ENCODE measurements at places on chromosomes 11 and 22. TPM values are rescaled to one million over a fixed set of nuclear protein-coding genes. Genes with fewer than 3 reads are reported as not detected.

- no peak overlapping the region for H3K4me3 ChIP-seq
- no peak overlapping the region for H3K27ac ChIP-seq
- no peaks in the 10 kb centered on the region for H3K27me3 ChIP-seq
These were observed 130.2 kb downstream of the GALNT18 start for GRCh38 chr11:11491589-11491988.

Gene PEX26
- total RNA-seq: 19.2 TPM

GRCh38 chr22:41480397-41480735, 11.4 kb downstream of the ACO2 start:
- H3K4me3 ChIP-seq: no peak overlapping the region
- no peaks in the 10 kb centered on the region for H3K27me3 ChIP-seq
- H3K36me3 ChIP-seq: no peaks in the 10 kb centered on the region
- no peaks in the 10 kb centered on the region for H3K4me1 ChIP-seq
- DNase-seq: no peak

DNA sequence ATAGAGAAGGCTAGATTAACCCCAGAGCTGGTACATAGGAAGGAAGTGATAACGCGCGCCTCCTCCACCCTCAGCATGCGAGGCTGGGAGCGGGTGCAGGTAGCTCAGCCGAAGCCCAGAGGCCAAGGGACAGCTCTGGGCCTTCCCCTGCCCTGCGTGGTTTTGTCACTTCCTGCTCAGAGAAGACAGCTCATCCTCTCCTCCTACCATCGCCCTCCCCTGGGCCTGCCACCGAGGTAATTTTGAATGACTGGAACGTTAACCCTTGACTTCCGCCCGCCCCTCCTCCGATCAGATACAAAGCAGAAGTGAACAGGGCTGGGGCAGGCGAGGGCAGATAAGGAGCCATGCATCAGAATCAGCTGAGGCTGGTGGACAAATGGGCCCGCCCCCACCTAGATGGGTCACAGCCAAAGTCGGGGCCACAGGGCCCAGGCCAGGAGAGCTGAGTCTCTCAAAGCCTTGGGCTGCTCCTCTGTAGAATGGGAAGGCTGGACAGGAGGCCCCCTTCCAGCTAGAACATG, 1.6 kb downstream of the RAC2 start:
- peak; percentile 39 for DNase-seq
- no peak overlapping the region for H3K4me3 ChIP-seq
- H3K27me3 ChIP-seq: no peaks in the 10 kb centered on the region
- no peak overlapping the region for H3K27ac ChIP-seq
- H3K4me1 ChIP-seq: no peaks in the 10 kb centered on the region

Gene ISX
- under 0.01 TPM for total RNA-seq

DNA sequence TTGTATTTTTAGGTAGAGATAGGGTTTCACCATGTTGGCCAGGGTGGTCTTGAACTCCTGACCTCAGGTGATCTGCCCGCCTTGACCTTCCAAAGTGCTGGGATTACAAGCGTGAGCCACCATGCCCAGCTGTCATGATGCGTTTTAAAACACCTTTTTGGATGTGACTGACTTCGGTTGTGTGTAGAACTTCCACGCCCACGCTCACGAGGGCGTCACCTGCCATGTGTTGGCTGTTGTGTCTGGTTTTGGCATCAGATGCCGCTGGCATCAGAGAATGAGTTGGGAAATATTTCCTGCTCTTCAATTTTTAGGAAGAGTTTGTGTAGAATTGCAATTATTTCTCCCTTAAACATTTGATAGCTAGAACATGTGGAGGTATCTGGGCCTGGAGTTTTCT, 109.1 kb downstream of the KCNQ1 start:
- no peaks in the 10 kb centered on the region for H3K36me3 ChIP-seq
- no peak overlapping the region for H3K4me3 ChIP-seq
- no peak overlapping the region for H3K27ac ChIP-seq
- no peaks in the 10 kb centered on the region for H3K4me1 ChIP-seq
- DNase-seq: no peak

Gene OR2AT4
- not detected for total RNA-seq

Gene MYRF
- total RNA-seq: 0.66 TPM

GRCh38 chr11:114168691-114169090, 109.2 kb downstream of the ZBTB16 start:
- peaks cover 90% of the 10 kb centered on the region for H3K4me1 ChIP-seq
- DNase-seq: no peak
- peak overlapping the region; percentile 24 for H3K4me3 ChIP-seq
- H3K27me3 ChIP-seq: no peaks in the 10 kb centered on the region

- H3K36me3 ChIP-seq: no peaks in the 10 kb centered on the region
- H3K27ac ChIP-seq: no peak overlapping the region
- no peak overlapping the region for H3K4me3 ChIP-seq
- no peaks in the 10 kb centered on the region for H3K4me1 ChIP-seq
- DNase-seq: no peak
These were observed 273.9 kb downstream of the NTM start for GRCh38 chr11:131644204-131644795.

Gene HDHD5
- 42.0 TPM for total RNA-seq

DNA sequence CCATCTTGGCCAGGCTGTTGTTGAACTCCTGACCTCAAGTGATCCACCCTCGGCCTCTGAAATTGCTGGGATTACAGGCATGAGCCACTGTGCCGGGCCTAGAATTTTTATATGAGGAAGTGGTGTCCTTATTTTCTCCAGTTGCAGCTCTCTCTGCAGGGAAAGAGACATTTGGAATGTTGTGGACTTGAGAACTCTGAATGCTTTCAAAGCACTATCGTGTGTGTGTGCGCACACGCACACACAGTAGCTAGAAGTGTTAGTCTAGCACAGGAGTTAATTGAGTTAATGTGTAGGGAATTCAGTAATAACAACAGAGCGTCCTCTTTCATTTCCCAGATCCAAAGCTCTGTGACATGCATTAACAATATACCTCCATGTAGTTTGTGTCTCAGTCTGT, 164.0 kb upstream of the RASSF10 start:
- H3K27me3 ChIP-seq: no peaks in the 10 kb centered on the region
- no peak for DNase-seq
- H3K4me3 ChIP-seq: no peak overlapping the region

DNA sequence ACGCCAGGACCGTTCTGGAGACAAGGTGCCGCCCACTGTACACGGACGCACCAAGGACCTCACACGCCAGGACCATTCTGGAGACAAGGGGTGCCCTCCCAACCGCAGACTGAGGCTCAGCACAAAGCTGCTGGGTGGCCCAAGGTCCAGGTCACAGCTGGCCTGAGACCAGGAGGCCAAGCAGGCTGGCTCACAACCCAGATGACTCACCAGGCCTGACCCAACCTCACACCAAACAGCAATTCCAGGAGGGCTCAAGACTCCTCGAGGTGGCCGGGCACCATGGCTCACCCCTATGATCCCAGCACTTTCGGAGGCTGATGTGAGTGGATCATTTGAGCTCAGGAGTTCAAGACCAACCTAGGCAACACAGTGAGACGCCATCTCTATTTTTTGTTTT, 14.8 kb downstream of the BRD1 start:
- H3K36me3 ChIP-seq: no peaks in the 10 kb centered on the region
- H3K27ac ChIP-seq: no peak overlapping the region
- H3K4me1 ChIP-seq: peaks cover 9% of the 10 kb centered on the region

DNA sequence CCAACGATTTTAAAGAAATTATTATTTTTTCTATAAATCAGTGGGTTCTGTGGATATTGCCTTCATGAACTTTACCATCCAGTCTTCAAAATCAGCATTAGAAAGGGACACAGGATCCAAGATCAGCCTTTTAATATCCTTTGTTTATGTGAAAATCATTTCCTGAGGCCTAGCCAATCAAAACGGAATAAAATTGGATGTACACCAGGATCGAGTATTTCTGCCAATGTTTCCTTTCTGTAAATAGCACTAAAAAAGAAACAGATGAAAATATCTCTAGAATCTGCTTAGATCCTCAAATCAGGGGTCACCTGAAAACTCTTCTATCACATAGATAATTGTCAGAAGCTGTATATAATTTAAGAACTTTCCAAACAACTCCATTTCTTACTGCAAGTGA, 1598.5 kb downstream of the LRRC4C start:
- H3K4me1 ChIP-seq: no peaks in the 10 kb centered on the region
- H3K36me3 ChIP-seq: no peaks in the 10 kb centered on the region

GRCh38 chr11:14249121-14249963, 109.6 kb downstream of the RRAS2 start:
- H3K27ac ChIP-seq: no peak overlapping the region
- H3K27me3 ChIP-seq: no peaks in the 10 kb centered on the region
- no peak overlapping the region for H3K4me3 ChIP-seq
- H3K36me3 ChIP-seq: no peaks in the 10 kb centered on the region
- peak; percentile 43 for DNase-seq

Gene SCO2
- total RNA-seq: 1.9 TPM

DNA sequence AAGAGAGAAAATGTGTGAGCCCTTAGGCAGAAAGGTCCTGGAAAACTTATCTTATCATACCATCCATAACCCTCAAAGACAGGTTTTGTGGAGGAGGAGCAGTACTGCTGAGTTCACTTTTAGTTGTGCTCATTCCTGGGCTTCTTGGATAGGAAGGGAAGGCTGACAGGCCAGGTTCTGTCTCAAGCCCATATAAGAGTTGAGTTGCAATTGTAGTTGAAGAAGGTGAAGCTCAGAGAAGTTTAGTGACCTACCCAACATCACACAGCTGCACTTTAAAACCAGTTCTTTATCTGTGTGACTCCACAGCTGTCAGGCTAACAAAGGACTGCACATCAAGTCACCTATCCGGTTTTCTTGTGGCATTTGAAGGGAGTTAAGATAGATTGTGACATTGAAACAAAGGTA, 13.0 kb downstream of the TEAD1 start:
- no peaks in the 10 kb centered on the region for H3K27me3 ChIP-seq
- H3K36me3 ChIP-seq: no peaks in the 10 kb centered on the region
- H3K4me1 ChIP-seq: no peaks in the 10 kb centered on the region
- peak overlapping the region; percentile 58 for H3K27ac ChIP-seq

DNA sequence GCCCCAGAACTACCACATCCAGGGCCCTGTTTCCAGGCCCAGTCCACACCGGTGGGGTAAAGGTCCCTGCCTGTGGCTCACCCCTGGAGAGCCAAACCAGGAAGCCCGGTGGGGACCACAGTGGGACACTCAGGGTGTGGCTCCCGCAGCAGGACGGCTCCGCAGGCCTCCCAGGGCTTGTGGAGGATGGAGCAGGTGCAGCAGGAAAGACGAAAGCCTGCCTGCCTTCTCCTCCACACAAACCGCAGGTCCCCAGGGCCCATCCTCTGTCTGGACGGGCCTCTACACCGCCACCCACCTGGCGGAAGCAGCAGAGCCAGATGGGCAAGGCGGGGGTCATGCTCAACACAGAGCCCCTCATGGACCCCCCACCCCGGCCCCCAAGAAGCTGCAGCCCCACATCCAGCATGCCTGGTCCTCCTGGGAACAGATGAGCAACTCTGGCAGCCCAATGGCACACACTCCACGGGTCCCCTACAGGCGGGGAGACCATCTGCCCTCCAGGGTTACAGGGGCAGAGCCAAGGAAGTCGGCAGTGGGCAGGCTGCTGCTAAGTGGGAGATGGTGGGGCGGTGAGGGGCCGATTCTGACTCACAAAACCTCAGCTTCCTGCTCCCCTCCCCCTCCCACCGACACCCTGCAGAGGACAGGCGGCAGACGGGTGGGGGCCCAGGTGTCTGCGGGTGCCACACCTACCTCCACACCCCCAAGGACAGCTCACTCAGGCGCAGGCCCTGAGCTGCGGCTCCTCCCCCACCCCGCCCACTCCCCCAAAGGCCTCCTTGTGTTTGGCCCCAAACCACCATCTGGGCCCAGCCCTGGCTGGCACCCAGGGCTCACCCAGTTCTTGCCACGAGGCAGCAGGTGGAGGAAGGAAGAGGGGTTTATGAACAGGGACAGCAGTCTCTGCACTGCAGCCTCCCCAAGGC, 5.2 kb downstream of the SBF1 start:
- peak overlapping the region; percentile 15 for H3K27ac ChIP-seq
- peaks cover 4% of the 10 kb centered on the region for H3K36me3 ChIP-seq
- H3K27me3 ChIP-seq: no peaks in the 10 kb centered on the region
- peaks cover 45% of the 10 kb centered on the region for H3K4me1 ChIP-seq
- H3K4me3 ChIP-seq: no peak overlapping the region

Gene MMP13
- total RNA-seq: not detected

DNA sequence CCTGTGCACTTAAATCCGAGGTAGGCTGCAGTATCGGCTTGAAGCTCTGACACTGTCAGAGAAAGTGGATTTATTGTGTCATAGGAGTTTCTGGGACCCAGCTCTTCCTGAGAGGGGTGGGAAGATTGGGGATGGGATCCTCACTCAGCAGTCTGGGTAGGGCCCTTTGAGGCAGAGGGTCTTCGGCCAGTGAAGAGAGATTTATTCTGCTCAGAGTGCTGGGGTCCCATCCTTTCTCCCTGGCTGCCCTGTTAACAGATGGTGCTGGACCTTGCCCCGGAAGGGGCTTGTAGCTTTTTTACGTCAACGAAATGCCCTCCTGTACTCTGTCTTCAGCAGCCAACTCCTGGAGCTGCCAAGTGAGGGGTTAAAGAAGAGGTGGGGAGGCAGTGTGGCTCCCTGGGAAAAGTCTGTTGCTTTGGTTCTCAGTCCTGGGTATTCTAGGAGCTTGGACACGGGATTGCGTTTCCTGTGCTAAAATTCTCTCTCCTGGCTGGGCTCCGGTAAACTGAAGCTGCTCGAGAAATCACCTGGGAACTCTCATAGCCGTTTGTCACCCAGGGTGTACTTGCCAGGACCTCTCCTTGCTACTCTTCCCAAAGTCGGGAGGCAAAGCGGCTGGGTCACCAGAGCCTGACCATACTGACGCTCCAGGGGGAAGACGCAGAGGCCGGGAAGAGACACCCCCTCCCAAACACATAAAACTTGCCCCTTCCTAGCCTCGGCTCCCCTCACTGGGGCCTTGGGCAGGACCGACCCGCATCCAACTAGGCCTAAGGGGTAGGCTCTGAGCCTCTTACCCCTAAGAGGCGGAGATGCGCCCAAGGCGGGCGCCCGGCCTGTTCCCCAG, 806 bp upstream of the SMDT1 start:
- peaks cover 15% of the 10 kb centered on the region for H3K4me1 ChIP-seq
- H3K36me3 ChIP-seq: no peaks in the 10 kb centered on the region
- no peaks in the 10 kb centered on the region for H3K27me3 ChIP-seq
- DNase-seq: peak; percentile 50
- H3K27ac ChIP-seq: peak overlapping the region; percentile 99

- DNase-seq: no peak
- H3K4me1 ChIP-seq: no peaks in the 10 kb centered on the region
- no peak overlapping the region for H3K4me3 ChIP-seq
- peak overlapping the region; percentile 48 for H3K27ac ChIP-seq
- H3K36me3 ChIP-seq: no peaks in the 10 kb centered on the region
These were observed 34.9 kb downstream of the SCUBE1 start for GRCh38 chr22:43308060-43308830.

DNA sequence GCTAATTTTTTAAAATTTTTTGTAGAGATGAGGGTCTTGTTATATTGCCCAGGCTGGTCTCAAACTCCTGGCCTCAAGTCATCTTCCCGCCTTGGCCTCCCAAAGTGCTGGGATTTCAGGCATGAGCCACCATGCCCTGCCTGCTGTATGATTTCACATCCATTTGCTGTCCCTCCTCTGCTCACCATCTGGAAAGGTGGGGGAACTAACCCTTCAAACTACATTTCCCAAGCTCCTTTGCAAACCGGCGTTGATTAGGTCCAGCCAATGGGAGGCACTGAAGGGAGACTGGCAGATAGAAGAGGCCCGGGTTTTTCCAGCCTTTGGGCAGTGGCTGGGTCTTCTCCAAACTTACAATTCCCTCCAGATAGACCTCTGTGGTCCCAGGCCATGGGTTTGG, 19.3 kb downstream of the RFPL1 start:
- H3K27ac ChIP-seq: no peak overlapping the region
- H3K27me3 ChIP-seq: no peaks in the 10 kb centered on the region

- H3K27me3 ChIP-seq: no peaks in the 10 kb centered on the region
- no peaks in the 10 kb centered on the region for H3K4me1 ChIP-seq
- no peak overlapping the region for H3K27ac ChIP-seq
These were observed 102.6 kb upstream of the RASSF10 start for GRCh38 chr11:12906501-12906900.

GRCh38 chr11:12111549-12112520, 1.4 kb downstream of the MICAL2 start:
- no peaks in the 10 kb centered on the region for H3K36me3 ChIP-seq
- no peak for DNase-seq
- peak overlapping the region; percentile 70 for H3K27ac ChIP-seq
- H3K4me1 ChIP-seq: no peaks in the 10 kb centered on the region
- H3K4me3 ChIP-seq: peak overlapping the region; percentile 90
